ENCODE measurements at places on chromosomes 7 and 10.

DNA sequence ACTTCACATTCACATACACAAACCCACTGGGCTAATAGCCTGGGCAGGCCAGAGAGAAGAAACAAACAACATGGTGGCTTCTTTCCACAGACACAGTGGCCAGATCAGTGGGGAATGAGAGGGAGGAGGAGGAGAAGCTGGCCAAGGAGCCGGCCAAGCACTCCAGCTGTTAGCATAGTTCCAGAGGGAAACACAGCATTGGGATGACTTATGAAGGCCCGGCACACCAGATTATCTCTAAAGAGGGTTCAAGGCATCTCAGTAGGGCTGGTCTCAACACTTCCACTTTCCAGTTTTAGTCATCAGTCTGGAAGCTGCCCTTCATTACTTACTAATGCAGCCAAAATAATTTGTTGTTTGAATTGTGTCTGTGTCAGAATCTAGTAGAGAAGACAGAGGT lies 42.1 kb upstream of the GPR26 start:
- no peak for DNase-seq

GRCh38 chr10:104559935-104560334 lies 81.2 kb upstream of the SORCS3 start:
- DNase-seq: no peak

DNA sequence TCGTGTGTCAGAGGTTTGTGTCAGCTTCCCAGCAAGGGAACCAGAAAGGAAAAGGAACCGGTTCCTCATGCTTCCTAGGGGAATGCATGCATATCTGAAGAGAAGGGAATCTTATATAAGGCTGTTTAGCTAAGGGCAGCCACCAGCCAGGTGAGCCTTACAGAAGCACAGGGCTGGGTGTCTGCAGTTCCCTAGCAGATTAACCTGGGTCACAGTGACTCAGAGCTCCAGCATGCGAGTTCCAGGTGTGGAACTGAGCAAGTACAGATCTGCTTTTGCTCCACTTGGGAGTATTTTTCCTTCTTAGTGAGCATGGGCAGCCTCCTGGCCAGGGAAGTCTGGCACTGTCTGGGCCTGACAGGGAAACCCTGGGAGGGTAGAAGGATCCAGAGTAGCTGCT lies 957 bp upstream of the ANKRD2 start:
- peak; percentile 94 for DNase-seq

DNA sequence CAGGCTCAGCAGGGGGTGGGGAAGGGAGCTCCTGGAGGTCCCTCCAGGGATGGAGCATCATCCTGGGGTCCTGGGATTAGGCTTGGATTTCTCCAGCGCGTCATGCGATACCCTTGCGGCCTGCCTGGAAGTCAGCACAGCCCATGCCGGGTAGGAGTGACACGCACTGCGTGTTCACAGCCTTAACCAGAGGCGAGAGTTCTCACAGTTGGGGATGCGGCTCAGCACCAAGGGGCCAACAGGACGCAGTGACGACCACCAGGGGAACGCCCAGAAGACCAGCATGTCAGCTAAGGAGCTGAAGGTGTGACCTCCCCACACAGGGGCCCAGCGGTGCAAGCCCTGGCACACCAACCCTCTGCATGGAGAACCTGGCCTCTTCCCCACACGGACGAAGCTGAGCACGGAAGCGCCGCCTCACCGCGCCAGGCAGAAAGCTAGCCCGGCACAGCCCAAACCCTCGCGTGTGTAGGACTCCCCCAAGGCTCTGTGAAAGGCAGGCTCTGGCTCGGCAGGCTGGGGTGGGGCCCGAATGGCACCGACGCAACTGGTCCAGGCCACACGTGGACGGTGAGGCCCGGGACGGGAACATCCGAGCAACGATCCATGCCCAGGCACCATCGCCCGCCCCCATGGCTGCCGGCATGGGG lies 198.6 kb downstream of the ELFN1 start:
- no peak for DNase-seq

GRCh38 chr10:116465546-116465945 lies 37.9 kb downstream of the PNLIPRP3 start:
- no peak for DNase-seq

GRCh38 chr7:121558288-121558687 lies 162.2 kb upstream of the FAM3C start:
- no peak for DNase-seq

GRCh38 chr10:131961777-131962662 lies 19.7 kb downstream of the BNIP3 start:
- DNase-seq: no peak

- peak; percentile 33 for DNase-seq
Measured at GRCh38 chr7:80135309-80136104, 876 bp downstream of the GNAI1 start.

DNA sequence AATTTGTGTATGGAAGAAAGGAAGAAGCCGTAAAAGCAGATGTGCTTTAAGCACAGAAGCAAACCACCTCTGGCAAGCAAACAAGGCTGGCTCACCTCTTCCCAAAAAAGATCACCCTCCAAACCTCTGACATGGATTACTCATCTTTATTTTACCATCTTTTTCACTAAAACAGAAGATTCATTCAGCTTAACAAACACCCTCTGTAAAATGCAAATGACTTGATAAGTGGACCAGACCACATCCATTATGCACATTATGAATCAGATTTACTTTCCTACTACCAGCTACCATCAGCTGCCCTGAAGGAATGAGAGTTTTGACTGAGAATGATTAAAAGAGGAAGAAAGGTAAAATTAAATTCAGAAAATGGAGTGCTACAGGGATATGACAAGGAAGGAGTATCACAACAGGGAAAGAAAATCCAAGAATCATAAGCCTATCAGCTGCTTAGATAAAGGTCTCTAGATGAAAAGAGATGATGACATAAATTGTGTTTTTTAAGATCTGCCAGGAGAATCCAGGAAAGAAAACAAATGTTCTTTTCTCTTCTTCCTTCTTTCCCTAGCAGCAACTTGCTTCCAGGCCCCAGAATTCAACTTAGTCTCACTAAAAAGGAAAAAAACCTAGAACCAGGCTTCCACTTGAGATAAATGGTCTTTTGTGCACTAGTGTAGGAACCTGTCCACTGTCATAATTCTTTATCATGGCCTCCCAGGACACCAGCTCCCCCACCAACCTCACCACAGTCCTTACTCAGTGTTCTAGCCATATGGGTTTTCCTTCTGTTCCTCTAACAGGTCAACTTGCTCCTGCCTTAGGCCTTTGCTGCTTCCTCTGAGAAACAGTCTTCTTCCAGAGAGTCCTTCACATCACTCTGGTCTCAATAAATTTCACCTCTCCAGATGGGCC lies 47.4 kb downstream of the JAZF1 start:
- DNase-seq: peak; percentile 64

DNA sequence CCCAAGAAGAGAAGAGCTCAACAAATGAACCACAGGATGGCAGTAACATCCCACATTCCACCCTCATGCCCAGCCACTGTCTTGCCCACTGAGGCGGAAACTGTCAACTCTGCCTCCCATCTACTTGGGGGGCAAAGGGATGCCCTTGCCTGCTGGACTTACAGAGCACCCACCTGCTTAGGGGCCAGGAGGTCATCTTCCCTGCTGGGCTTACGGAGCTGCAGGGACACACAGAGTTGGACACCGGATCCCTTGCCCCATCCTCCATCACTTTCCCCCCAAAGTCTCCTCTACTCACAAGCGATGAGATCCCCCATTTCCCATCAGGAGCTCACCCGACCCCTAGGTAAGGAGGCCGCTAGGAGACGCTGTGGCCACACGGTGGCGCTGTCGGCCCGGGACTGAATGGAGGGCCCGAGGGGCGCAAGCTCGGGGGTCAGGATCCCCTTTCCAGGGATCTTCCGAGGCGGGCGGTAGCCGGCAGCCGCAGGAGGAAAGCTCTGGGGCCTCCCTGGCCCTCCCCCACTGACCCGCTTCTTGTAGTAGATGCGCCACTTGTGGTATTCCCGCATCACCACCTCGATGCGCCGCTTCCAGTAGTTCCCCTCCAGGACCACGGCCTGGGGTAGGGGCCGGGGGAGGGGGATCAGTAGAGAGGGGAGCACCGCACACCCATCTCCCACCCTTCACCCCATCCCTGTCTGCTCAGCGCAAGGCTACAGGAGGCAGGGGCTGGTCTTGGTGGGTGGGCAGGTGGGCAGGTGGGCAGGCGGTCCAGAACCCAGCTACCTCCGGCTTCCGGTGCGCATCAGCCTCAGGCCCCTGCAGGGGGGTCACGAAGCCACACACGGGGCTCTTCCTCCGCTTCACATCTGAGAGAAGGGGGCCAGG lies 17.3 kb downstream of the MLXIPL start:
- no peak for DNase-seq

- DNase-seq: no peak
Measured at GRCh38 chr7:80463272-80463920, 48.5 kb downstream of the GNAT3 start.

- no peak for DNase-seq
Measured at GRCh38 chr7:32153006-32153405, 82.8 kb upstream of the PDE1C start.

- no peak for DNase-seq
Measured at GRCh38 chr7:35707422-35707821, 12.5 kb upstream of the HERPUD2 start.

DNA sequence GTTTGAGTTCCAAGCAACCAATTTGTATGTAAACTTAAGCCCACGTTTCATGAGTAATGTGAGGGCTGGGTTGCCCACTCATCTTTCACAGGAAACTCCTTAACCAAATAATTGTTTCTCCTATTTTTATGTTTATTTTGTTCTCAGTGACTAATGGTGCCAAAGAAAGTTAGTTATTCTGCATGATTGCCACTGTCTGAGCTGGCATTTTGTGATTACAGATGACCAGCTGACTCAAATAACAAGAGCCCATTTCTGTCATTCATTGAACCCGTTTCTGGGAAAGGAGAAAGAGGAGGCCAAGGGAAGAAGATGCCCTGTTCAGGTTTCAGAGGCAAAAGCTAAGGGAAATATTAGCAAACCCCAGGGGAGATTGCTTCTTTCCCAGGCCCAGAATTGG lies 186.9 kb upstream of the MYO3A start:
- no peak for DNase-seq

DNA sequence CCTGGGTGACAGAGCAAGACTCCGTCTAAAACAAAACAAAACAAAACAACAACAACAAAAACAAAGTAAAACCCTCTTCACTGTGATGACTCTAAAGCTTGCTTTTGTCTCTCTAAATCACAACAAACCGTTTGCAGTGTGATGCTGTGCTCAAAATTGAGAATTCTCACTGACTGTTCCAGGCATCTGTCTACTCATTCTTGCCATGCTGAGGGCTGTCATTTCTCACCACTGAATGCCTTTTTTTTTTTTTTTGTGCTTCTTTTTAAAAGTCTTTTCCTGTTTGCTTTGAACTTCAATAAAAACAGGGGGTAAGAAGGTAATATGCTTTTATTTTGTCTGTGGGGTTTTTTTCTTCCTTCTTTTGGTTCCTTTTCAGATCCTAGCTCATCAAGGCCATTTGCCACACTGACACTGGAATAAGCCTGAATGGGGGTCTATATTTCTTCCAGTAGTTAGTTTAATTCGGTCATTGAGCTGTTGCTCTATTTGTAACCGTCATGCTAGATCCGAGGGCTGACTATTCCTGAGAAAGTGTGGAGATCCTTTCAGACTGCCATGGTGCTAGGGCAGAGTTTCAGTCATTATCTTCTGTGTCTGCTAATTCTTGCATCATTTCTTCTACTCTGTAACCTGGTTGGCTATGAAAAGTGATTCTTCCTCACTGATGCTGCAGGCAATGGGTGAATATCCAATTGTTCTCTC lies 10.6 kb downstream of the FAS start:
- no peak for DNase-seq

DNA sequence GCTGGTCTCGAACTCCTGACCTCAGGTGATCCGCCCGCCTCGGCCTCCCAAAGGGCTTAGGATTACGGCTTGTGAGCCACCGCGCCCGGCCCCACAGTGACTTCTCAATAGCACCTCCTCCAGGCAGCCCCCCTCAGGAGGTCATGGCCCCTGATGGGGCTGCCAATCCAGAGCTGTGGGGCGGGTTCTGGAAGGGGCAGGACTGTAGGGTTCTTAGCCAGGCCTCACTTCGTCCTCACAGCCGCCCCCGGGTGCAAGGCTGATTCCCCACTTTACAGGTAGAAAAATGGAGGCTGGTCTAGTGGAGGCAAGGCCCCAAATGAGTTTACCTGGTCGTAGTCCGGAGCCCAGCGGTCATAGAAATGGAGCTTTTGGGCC lies 638 bp downstream of the METTL27 start:
- no peak for DNase-seq

DNA sequence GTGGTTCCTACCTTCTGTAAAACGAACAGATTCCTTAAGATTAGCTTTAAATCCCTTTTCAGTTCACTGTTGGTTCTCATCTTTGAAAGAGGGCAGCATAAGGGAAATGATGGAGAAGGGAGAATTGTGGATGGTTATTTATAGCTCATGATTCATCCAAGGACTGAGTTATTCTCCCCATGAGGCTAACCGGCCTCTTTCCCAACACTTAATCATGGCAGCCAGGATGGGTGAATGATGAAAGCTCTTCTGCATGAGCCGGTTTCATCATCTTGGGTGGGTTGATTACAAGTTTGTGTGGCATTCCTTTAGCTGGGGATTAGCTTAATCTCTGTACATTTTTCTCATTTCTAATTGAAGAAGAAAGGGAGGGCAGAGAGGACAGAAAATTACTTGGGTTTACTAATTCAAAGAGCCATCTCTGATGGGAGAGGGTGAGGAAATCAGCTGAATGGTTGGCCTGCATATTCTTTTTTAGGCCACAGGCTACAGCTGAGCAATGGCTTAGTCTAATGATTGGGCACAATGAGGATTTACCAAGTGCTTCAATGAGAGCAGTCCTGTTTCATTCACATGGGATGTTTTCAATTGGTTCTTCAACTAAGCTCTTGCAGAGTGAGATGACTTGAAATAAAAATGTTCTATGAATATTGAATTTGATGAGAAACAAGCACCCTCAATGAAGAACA lies 250.0 kb downstream of the BMPER start:
- DNase-seq: peak; percentile 85

- peak; percentile 36 for DNase-seq
Measured at GRCh38 chr10:6445671-6446316, 134.3 kb downstream of the PRKCQ start.

DNA sequence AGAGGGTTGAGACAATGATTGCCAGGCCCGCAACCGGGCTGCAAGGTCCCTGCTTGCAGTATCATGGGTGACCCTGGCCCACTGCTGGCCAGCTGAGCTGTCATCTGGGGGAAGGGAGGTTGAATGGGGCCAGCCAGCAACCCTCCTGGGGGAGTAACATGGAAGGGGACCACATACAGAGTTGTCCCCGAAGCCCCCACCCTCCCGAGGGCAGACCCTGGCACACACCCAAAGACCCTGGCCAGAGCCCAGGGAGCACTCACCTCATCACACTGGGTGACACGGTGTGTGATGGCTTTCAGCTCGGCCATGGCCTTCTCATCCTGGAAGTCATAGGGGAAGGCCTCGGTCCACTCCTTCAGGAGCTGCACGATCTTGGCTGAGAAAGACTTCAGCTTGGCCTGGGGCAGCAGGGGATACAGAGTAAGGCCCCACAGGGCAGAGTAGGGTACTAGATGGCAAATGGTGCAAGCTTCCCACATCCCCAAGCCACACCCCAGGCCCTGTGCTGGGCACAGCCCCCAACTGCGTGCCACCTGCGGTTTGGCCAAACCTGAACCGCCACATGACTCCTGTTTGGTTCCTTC lies 63.4 kb downstream of the CSGALNACT2 start:
- no peak for DNase-seq

GRCh38 chr10:113610631-113611601 lies 52.9 kb downstream of the NRAP start:
- DNase-seq: no peak

GRCh38 chr7:112010109-112010508 lies 196.1 kb downstream of the DOCK4 start:
- no peak for DNase-seq
